ENCODE measurements at places on chromosomes 7 and 10.

DNA sequence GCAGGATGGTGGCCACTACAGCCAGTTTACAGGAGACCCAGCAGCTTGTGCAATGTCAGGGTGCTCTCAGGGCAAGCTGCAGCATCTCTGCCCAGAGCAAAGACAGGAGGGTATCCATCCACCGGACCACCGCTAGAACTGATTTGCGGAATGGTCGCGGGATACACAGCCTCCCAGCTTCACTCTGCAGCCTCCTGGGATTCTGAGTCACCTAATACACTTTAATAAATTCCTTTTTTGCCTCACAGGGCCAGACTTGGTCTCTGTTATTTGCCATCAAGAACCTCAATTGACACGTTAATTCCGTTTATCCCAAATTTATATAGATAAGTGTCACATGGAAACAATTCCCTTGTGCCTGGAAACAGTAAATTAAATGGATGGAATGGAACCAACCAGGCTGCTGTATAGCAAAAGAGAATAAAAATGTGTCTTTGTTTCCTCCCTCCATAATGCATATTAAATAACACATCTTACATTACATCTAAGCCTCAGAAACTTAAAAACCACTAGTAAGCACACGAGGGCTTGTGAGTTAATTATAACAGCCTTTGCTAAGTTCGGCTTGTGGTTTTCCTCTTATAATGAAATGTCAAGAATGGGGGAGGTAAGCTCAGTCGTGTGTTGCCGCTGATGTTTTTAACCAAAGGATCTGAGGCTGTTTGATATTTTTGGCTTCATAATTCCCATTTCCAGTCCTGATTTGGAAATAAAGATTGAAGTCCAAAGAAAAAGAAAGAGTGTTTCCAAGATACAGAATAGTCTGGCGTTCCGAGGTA, 52.1 kb downstream of the ADRB1 start:
- no peak for DNase-seq

DNA sequence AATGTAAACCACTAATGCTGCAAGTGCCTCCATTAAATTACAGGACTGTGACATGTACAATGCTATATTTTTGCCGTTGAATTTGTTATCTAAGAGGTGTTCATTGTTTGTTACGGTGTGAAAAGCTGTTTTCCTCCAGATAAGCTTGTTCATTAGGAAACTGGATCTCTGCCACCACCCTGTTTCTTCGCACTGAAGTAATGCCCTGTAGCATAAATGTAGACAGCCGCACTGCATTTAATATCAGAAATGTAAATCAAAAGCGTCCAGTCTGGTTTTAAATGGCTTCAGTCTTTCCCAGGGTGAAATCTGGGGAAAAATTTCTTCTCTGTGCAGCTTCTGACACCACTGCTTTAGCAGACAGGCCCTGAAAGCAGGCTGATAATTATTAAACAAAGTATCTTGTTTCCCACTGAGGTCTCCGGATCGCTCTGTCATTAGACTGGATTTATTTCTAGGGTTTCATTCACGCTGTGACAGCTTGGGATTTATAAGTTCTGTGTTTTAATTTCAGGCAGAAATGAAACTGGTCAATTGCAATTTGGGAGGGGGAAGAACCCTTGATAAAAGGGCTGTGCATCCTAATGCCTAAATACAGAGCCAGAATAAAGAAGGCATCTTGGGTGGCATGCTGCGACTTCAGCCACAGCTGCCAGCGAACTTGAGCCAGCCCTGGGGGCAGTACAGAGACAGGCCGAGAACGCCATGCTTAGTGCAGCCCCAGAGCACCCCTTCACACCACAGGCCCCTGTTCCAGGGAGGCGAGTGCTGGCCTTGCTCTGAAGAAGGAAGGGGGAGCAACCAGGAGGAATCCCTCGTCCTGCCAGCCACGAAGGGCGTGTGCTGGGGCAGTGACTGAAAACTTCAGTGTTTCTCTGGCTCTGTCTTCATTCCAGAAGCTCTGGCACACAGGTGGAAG, 547.7 kb upstream of the GALNT17 start:
- DNase-seq: no peak

GRCh38 chr10:119190954-119191785, 12.6 kb upstream of the PRDX3 start:
- no peak for DNase-seq

DNA sequence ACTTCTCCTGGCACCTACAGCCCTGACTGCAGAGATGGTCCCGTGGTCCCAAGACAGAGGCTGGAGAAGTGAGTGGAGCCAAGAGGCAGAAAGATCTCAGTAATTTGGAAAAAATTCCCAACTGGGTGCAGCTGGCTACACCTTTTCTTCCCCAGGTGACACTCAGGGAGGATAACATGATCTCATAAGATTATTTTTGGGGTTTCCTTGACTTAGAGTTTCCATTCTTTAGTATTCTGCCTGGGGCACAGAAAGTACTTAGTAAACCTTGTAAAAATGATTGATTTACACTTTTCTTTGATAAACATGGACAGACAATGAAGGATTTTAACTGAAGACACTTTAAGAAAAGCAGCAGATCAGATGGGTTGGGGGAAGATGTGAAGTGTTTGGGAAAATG, 38.6 kb downstream of the HECW1 start:
- DNase-seq: no peak

GRCh38 chr10:3828404-3829155, 43.6 kb upstream of the KLF6 start:
- no peak for DNase-seq

- DNase-seq: no peak
Measured at GRCh38 chr7:100126239-100126930, 382 bp upstream of the MBLAC1 start.

GRCh38 chr7:119571666-119572065, 701.3 kb upstream of the KCND2 start:
- DNase-seq: no peak

- no peak for DNase-seq
Measured at GRCh38 chr7:44291733-44292419, 33.5 kb downstream of the CAMK2B start.

DNA sequence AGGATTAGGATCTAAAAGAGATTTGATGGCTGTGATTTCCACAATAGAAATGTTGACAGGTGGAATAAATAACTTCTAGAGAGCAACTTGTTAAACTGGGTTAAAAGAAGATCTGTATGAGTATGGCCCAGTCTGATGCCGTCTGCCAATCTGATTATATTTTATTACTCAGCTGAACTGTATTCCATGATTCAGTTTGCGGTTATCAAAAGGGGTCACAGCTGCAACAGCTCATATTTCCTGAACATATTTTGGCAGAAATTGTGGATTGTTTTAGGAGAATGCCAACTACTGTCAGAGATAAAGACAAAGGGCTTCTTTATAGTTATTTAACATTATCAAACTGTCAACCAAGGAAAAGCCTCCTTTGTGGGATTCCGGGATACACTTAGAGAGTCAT, 244.8 kb upstream of the MINDY3 start:
- DNase-seq: no peak

- no peak for DNase-seq
Measured at GRCh38 chr7:30162133-30162532, 27.3 kb downstream of the MTURN start.

- DNase-seq: no peak
Measured at GRCh38 chr10:101858723-101859500, 15.3 kb upstream of the KCNIP2 start.

GRCh38 chr7:157676001-157676400, 339.2 kb downstream of the DNAJB6 start:
- no peak for DNase-seq

- DNase-seq: no peak
Measured at GRCh38 chr10:77555591-77556212, 81.9 kb downstream of the KCNMA1 start.

DNA sequence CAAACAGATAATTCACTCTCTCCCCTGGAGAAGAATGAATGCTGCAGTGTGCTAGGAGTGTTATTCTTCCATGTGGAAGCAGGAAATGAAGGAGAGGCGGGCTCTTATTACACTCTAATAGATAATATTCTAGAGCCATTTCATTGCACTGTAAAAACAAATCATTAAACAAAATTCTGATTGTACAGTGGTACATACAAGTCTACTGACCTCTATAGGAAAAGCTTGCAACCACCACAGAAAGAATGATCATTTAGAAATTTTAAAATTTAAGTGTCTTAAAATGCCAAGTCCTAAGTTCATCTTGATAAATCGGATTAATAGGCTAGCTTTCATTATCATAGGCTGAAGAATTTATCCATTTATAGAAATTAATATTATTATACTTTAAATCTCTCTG, 960.3 kb upstream of the LRRN3 start:
- DNase-seq: no peak

DNA sequence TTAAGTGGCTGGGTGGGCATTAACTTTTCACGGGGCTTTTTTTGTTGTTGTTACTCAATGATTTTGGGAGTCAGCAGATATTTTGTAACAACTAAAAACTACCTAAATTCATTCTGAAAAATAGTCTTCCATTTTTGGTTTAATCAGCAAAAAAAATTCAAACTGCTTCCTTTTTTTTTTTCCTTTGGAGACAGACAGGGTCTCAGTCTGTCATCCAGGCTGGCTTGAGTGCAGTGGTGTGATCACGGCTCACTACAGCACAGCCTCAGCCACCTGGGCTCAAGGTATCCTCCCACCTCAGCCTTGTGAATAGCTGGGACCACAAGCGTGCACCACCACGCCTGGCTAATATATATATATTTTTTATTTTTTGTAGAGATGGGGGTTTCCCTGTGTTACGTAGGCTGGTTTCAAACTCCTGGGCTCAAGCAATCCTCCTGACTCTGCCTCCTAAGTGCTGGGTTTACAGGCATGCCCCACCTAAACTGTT, 36.5 kb downstream of the SKIDA1 start:
- no peak for DNase-seq

- DNase-seq: no peak
Measured at GRCh38 chr7:26477381-26477990, 185.8 kb downstream of the SNX10 start.

GRCh38 chr7:155581954-155582353, 35.6 kb upstream of the CNPY1 start:
- DNase-seq: no peak

DNA sequence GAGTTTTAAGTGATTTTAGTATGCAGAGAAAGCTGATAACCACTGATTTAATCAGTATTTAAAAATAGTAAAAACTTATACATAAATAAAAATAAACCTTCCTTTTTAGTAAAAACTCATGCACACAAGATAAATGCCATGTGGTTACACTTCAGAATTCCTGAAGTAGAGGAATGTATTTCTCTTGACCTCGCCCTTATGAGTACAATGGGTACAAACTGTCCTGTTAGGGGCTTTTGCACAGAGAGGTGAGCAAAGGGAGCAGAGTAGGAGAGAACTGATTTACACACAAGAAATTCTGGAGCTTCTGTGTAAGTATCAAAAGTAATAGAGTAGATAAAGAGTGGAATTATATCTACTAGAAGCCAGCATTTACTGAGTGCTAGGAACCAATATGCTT, 279.6 kb downstream of the PPP1R3A start:
- DNase-seq: no peak

DNA sequence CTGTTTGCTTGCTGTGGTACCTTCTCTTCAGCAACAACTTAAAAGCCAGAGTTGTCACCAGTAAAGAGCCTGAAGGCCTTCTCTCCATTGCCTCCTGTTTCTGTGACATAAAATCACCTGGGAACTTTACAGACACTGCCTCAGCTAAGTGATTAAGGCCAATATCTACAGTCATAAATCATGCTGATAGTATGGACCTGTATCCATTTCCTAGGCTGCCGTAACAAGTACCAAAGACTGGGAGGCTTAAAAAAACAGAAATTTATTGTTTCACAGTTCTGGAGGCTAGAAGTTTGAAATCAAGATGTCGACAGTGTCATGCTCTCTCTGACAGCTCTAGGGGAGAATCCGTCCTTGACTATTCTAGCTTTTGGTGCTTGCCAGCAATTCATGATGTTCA, 108.4 kb upstream of the UNC5B start:
- no peak for DNase-seq

DNA sequence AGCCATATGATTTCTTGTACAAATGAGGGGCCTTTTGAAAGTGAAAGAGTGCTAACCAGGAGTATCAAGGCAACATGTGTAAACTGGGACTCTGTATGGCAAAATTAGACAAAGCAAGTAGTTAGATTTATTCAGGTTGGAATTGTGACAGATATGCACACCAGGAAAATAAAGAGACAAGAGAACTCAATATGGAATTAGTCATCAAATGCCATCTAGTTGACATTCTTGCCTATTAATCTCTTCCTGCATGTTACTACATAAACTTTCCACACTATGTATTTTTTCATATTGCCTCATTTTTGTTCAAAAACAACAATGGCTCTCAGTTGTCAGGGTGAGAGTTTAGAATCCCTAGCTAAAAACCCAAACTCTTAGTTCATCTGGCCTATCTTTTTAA, 799.0 kb downstream of the NRG3 start:
- no peak for DNase-seq

GRCh38 chr7:100022621-100023020, 7.2 kb downstream of the ZKSCAN1 start:
- no peak for DNase-seq

GRCh38 chr7:134639061-134639460, 7.6 kb upstream of the BPGM start:
- DNase-seq: no peak

- no peak for DNase-seq
Measured at GRCh38 chr7:130272381-130273080, 5.9 kb downstream of the CPA2 start.

GRCh38 chr7:77561352-77561751, 24.3 kb downstream of the PTPN12 start:
- DNase-seq: no peak

DNA sequence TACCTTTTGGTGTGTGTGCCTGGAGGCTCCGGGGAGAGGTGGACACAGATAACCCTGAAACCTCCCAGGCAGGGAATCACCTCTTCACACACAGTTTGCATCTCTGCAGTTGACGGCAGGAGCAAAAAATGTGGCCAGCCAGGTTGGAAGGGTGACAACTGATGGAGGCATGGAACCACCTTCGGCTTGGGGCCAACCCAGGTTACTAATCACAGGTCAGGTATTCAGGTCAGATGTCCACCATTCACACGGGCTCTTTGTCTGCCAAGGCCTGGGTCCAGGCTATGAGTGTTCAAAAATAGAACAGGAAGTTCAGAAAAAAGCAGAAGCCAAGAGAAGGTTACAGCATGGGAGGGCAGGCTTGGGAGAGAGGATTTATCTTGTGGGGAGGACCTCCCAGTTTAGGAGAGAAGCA, 137.2 kb upstream of the EFCAB10 start:
- no peak for DNase-seq

DNA sequence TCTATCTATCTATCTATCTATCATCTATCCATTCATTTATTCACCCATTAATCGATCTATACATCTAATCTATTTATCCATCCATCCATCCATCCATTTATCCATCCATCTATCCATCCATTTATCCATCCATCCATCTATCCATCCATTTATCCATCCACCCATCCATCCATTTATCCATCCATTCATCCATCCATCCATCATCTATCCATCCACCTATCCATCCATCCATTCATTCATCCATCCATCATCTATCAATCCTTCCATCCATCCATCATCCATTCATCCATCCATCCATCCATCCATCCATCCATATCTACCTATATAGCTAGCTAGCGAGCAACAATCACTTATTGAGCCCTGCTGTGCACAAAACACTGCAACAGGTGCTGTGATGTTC, 953.1 kb upstream of the ZNF722 start:
- DNase-seq: no peak

Measured in activated CD4-positive, alpha-beta T cell treated with anti-CD3 and anti-CD28 coated beads for 24 hours (primary cell).